ENCODE measurements at places on chromosomes 1 and 21.

- DNase-seq: no peak
Observed at GRCh38 chr1:180614730-180615129, 17.1 kb upstream of the XPR1 start.

GRCh38 chr21:38468989-38469388 lies 29.3 kb downstream of the ERG start:
- no peak for DNase-seq

DNA sequence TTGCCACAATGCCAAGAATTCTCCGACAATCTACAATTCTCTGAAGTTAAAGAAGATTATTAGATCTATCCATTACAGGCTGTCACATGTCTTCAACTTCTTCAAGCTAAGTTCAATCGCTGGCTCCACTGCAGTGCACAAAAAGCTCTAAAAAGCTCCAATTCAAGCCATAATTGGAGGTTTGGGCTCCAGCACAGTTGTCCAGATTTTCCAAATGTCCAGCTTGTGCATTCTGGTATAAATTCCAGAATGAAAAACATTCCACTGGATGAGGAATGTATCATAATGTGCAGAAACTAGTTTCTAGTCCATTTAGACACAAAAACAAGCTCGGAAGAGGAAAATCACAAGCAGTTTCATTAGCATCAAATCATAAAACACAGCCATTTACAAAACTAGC lies 138.6 kb downstream of the NRIP1 start:
- no peak for DNase-seq

GRCh38 chr1:87820668-87821334 lies 492.1 kb downstream of the LMO4 start:
- no peak for DNase-seq

GRCh38 chr1:210674151-210674550 lies 345.4 kb downstream of the HHAT start:
- no peak for DNase-seq

GRCh38 chr1:37477198-37477931 lies 3.0 kb downstream of the ZC3H12A start:
- peak; percentile 86 for DNase-seq

- no peak for DNase-seq
Observed at GRCh38 chr1:182340233-182341058, 51.1 kb downstream of the GLUL start.

GRCh38 chr1:197632005-197632404 lies 143.3 kb downstream of the DENND1B start:
- no peak for DNase-seq

DNA sequence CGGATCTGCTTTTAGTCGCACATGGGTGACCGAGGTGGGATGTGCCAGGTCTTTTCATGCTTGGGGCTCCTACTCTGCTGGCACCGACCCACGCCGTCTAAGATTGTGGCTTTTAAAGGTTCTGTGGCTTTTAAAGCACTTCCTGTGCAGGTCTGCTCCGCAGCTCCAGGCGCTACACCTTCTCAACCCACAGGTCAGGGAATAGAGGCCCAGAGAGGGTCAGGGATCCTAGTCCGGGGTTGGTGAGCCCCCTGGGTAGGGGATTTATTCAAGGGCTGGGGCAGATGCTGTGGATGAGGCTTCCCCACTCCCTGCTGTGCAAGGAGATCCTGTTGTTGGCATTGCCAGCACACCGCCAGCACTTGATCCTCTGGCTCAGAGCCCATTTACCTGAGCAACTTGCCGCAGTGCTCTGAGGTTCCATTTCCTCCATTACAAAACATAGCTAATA lies 212.8 kb upstream of the RAB4A start:
- no peak for DNase-seq

DNA sequence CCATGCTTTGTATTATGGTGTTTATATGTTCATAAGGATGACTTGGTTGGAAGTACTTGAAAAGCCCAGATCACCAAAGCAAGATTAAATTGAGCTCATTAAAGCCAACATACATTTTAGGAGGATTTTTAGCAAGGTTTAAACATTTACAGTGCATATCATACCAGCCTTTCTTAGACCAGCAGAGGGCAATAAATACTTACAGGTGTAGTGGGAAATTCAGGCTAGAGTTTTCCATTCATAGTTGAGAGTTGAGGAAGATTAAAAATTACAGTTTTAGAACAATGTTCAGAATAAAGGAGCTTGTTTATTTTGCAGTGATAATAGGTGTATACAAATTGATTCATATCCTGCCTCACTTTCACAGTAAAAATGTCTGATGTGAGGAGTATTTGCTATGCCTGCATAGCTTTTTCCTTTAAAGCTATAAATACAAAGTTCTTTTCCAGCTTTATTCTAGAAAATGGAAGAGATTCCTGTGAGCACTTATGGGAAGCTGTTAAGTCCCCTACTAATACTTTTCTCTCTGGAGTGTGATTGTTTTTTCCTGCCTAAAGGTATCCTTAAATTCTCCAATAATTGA lies 35.3 kb downstream of the DTL start:
- DNase-seq: peak; percentile 22

DNA sequence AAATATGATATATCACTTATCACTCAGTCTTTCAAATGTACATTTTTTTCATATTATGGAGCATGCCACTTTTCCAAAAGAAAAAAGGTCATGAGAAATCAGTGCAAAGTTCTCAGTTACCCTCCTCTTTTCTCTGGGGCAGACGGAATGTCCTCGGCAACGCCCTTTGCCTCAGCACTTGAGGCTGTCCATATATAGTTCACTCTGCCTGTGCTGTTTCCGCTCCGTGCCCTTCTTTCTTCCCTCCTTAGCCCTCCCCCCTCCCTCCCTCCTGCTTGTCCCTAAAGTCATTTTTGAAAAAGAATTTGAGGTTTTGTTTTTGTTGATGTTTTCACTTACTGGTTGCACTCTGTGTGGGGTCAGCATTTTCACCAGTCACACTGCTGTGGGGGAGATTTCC lies 5.4 kb downstream of the BARHL2 start:
- peak; percentile 22 for DNase-seq

DNA sequence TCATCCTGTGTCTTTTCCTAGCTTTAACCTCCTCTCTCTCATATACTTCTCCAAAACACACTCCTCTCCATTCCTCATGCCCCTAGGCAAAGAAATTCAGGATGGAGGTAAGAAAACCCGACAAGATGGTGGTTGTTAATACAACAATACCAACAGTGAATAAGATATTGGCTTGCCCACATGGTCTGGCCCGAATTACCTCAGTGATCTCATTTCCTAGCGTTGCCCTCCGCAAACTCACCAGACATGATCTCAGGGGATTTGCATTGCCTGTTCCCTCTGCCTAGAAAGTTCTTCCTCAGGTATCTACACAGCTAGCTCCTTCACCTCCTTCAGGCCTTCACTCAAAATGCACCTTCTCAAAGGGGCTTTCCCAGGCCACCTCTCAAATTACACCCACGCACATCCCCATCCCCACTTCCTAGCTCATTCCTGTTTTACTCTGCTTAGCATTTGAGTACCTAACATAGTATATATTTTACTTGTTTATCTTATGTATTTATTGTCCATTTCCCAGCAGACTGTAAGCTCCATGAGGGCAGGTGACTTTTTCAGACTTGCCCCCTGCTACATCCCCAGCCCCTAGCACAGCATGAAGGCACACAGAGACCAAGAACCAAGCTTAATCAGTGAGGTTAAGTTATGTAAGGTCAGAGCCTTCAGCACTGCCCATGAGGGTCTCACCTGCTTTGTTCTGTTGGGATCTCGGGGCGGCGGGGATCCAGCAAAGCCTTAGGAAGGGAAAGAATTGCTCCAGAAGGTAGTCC lies 10.2 kb upstream of the UBR4 start:
- no peak for DNase-seq

GRCh38 chr1:61498342-61498741 lies 226.6 kb downstream of the TM2D1 start:
- no peak for DNase-seq

- no peak for DNase-seq
Observed at GRCh38 chr1:173427146-173428054, 49.7 kb upstream of the PRDX6 start.

GRCh38 chr1:38208716-38209632 lies 162.4 kb upstream of the POU3F1 start:
- no peak for DNase-seq

GRCh38 chr1:185137896-185138545 lies 18.7 kb downstream of the TRMT1L start:
- no peak for DNase-seq

DNA sequence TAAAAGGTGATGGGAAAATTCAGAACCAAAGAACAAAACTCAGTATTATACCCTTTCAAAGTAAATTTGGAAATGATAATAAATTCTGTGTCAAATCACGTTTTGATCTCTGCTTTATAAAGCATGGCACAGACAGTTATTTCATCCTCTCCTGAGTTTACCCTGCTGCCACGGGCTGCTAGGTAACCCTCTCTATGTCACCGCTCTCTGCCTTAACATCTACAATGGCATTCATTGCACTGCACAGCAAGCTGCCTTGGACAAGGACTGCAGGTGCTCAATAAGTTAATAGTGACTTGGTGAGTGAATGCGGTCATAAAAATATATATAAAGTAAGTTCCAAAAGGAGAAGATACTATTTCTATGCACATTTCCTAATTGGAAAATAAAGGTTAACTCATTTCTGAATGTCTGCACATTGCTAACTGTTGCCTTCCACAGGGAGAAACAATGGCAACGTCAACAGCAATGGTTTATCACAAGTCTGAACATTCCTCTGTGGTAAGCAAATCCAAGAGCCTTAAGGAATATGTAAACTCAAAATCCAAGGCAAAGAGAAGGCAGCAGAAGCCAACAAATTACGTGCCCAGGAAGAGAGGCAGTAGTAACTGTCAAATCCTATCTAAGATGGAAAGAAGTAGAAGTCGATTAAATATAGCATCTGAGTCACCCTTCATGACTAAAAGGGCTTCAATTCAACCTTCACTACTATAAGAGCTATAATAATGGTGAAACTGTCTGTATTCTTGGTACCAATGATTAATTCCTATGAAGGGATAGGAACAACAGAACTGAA lies 19.4 kb downstream of the FYB2 start:
- no peak for DNase-seq

GRCh38 chr1:77039739-77040138 lies 172.5 kb downstream of the ST6GALNAC5 start:
- DNase-seq: no peak

All from GM20000 (cell line).